Testis (tissue), 5 donors: ENCODE measurements at places on chromosomes 2 and 18. TPM values are rescaled to one million over a fixed set of nuclear protein-coding genes. Genes with fewer than 3 reads are reported as not detected.
A peak's percentile ranks its signal among the peaks of the same experiment; 100 is the strongest.

GRCh38 chr2:71940695-71941094 lies 207.0 kb downstream of the CYP26B1 start:
- no peak for DNase-seq

The CPS1 gene
- 17.2 TPM for total RNA-seq

GRCh38 chr2:188522517-188522916 lies 230.8 kb downstream of the GULP1 start:
- no peak for DNase-seq

GRCh38 chr18:35267809-35268208 lies 22.2 kb downstream of the ZSCAN30 start:
- DNase-seq = peak; percentile 33

The CD226 gene
- 2.6 TPM for total RNA-seq

DNA sequence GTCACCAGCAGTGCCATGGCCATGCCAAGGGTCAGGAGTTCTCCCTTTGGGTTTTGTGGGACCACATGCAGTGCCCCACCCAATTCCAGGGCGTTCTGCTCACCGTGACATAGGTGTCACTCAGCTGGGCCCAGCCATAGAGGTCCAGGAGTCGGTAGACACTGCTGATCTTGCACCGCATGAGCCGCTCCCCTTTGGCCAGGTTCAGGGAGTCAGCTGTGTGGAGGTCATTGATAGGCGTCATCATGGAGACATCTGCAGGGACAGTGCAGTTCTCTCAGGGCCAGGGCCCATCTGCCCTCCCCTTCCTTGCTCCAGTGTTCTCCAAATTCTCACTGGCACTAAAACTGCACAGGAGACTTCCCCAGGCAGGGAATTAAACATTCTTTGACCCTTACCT lies 71.9 kb downstream of the ADD2 start:
- DNase-seq = no peak

DNA sequence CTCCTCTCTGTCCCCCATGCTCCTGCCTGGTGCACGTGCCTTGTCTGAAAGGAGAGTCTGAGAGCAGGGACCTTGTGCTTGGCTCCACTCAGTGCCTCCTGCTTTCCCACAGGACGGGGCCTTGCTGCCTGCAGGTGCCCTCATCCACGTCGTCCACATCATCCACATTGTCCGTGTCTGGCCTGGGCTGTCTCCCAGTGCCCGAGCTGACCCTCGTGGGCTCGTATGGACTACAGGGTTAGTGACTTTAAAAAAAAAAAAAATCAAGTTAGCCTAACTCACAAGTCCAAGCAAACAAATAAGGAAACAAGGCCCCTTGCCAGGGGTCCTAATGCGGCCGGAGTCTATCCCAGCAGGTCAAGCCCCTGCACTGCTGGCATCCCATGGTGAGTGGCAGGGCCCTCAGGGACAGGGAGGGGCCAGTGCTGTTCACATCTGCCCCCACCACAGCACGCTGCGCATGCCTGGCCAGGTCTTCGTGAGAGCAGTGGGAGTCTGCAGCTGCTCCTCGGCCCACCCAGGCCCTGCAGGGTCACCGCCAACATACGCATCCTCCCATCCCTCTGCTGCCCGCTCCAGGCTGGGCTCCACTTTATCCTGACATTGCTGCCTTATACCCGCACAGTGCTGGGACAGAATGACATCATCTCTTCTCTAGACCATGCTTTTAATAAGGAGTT lies 232.6 kb downstream of the NDUFA10 start:
- no peak for DNase-seq

The MBD1 gene
- 181 TPM for total RNA-seq

DNA sequence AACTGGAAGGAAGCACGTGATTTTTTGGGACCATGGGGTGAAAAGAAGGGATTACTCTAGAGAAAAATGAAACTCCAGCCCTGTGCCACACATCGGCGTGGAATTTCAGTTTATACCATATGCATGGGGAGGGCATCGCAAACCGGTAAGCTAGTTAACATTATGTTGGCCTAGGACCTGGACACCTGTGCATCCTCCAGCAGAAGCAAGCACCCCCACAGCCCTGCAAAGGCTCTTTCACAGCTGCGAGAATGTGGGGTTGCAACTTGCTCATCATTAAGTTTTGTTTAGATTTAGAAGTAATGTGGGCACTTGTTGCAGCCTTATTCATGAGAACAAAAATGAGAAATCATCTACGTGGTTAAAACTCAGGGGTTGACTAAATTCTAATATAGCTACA lies 299.2 kb downstream of the PIEZO2 start:
- no peak for DNase-seq

- no peak for DNase-seq
Measured at GRCh38 chr2:22329211-22330154, 1055.5 kb upstream of the KLHL29 start.

GRCh38 chr2:229832510-229832898 lies 89.3 kb downstream of the TRIP12 start:
- DNase-seq = no peak

The NEU4 gene
- total RNA-seq = 2.0 TPM
